ENCODE measurements at places on chromosomes 7 and 10. TPM values are rescaled to one million over a fixed set of nuclear protein-coding genes. Genes with fewer than 3 reads are reported as not detected.

GRCh38 chr7:49866076-49866735 is 92.8 kb downstream of the VWC2 start:
- peak; percentile 89 for DNase-seq

The KCNIP2 gene
- 0.44 TPM for total RNA-seq

The PTF1A gene
- not detected for total RNA-seq

GRCh38 chr7:85765698-85766298 is 578.9 kb upstream of the SEMA3D start:
- DNase-seq, result no peak

The ACTL6B gene
- total RNA-seq, result not detected

The HECW1 gene
- not detected for total RNA-seq

The PDK4 gene
- total RNA-seq, result not detected

DNA sequence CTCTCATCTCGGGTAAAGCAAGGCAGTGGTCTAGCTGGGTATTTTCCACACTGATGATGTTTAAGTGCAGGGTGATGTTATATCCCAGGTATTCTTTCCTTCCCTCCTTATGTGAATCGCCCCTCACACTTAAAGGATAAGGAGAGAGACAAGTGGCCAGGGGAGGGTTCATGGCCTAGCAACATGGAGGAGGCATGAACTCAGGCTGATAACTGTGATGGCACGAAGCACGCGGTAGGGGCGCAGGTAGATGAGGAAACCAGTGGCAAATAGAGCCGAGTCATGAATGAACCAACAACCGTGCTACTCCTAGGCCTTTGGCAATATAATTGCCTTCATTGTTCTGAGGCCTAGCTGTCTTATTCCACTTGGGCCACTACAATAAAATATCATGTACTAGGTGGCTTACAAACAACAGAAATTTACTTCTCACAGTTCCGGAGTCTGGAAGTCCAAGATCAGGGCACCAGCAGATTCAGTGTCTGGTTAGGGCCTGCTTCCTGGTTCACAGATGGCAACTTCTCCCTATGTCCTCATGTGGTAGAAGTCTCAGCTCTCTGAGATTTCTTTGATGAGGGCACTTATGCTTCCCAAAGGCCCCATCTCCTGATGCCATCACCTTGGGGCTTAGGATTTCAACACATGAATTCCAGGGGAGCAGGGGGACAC is 56.0 kb upstream of the PIK3CG start:
- no peak for DNase-seq

The LZTS2 gene
- total RNA-seq, result 38.0 TPM

DNA sequence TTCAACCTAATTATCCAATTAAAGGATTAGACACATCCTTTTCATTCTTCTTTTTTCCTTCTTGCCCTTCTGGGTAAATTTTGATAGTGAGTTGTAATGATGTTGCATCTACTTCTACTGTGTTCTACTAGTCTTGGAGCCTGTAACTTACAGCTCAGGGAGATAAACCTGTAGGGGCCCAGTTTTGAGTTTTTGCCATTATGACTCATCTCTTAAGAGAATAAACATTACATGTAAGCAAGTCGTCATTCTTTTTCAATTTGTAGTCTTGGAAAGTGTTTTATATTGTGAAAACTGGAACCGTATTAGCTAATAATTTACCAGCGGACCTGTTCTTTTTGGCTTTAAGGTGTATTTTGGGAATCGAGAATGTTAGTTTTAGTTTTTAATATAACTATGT is 89.7 kb upstream of the RPA3 start:
- peak; percentile 25 for DNase-seq

The HIBADH gene
- 30.6 TPM for total RNA-seq

- peak; percentile 73 for DNase-seq
Observed at GRCh38 chr7:20269726-20270125, 52.5 kb upstream of the MACC1 start.

- no peak for DNase-seq
Observed at GRCh38 chr10:83926606-83927005, 212.7 kb upstream of the GHITM start.

DNA sequence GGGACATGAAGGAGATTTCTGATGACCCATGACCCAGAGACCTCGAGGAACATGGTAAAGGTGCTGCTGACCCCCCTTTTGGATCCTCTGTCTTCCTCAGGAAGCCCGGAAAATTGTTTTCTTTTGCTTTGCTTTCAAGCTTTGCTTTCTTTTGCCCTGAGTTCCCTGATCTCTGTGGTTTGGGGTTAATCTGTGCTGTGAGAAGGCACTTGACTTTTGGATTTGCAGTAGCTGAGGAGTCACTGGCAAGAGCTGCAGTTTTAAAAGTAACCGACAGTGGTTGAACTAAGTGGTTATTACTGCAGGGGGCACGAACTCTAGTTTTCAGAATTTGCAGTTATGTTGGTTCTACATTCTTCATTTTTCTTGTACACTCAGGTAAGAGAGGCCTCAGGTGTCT is 53.0 kb downstream of the PDZD8 start:
- no peak for DNase-seq

DNA sequence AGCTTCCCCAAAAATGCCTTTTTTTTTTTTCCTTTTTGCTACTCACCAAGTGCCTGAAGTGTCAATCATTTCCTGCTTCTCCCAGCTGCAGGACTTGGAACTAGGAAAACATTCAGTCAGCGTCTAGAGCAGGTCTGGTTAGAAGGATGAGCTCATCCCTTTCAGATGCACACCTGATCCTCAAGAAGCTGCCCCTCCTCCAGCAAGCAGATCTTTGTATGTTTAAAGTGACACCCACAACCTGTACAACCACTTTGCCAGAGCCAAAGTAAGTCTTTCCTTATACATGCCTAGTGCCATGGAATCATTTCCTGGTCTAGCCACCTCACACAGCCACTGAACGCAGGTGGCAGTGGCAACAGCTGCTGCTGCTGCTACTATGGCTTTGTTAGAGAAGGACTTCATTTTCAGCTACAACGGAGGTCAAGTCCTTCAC is 10.4 kb upstream of the USP54 start:
- peak; percentile 98 for DNase-seq

DNA sequence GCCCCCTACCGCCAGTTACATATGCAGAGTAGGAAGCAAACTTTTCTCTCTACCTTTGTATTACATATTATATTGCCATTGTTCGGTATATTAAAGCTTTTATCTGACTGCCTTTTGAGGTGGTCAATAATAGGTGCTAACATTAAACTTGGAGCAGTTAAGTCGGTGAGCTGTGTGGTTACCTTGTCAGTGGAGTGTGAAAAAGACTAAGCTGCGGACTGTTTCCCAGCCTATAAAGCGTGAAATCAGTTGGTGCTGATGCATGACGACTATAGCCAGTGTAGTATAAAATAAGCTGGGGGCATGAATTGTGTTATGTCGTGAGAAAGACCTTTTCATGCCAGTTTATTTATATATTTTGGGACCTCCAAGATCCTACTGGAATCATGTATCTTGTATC is 33.7 kb downstream of the R3HCC1L start:
- DNase-seq, result no peak

The PALD1 gene
- total RNA-seq, result 0.07 TPM

DNA sequence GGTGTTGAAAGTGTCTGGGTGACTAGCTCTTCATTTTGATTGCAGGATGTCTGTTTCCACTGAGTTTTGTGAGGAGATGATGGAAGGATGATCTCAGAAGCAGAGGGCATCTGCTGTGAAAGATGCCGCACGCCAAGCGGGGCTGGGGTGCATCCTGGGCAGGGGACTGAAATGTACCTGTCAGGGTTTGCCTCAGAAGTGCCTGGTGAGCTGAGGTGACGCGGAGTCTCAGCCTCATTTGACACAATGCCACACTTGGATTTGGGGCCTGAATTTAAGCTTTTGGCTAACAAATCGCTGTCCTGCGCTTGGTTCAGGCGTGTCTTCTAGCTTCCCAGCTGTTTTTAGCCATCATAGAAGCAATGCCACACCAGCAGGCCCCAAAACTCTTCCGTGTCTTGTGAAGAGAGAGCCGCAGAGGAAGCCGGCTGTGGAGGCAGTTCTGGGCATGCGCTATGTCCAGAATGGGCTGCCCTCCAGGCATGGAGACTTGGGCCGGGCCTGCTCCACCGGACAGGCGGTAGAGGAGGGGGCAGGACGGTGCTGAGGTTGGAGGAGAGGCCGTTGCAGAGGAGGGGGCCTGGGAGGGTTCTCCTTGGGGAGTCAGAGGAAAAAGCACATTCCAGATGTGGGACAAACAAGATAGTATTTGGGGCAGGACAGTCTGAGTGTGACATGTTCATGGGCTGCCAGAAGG is 31.2 kb downstream of the WDR86 start:
- no peak for DNase-seq

GRCh38 chr10:18294633-18295032 is 154.4 kb downstream of the CACNB2 start:
- no peak for DNase-seq

DNA sequence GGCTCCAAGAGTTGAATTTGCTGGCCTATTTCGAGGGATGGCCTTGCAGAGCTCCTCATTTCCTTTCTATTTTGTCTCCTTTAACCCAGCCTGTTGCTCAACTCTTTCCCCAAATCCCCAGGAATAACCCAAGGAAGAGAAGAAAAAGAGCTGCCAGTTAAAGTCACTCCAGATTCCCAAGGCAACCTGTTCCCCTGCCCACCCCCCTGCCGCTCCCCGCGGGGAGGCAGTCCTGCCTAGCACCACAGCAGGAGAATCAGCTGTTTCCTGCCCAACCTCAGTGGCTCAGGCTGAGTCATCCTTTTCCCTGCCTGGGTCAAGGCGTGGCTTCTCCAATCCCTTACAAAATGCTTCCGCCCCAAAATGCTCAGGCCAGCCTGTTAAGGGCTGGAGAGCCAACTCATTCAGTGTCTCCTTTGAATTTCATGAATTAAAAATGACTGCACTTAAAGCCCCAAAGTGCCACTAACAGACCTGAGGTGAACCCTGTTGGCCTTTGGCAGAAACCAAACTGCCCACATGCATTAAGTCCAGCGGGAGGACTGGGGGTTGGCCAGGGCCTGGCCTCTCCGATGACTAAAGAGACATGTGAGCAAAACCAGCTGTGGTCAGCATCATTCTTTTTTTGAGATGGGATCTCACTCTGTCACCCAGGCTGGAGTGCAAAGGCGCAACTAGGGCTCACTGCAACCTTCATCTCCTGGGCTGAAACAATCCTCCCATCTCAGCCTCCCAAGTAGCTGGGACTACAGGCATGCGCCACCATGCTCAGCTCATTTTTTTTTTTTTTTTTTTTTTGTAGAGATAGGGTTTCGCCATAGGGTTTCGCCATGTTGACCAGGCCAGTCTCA is 83.2 kb upstream of the KIF5B start:
- peak; percentile 95 for DNase-seq

DNA sequence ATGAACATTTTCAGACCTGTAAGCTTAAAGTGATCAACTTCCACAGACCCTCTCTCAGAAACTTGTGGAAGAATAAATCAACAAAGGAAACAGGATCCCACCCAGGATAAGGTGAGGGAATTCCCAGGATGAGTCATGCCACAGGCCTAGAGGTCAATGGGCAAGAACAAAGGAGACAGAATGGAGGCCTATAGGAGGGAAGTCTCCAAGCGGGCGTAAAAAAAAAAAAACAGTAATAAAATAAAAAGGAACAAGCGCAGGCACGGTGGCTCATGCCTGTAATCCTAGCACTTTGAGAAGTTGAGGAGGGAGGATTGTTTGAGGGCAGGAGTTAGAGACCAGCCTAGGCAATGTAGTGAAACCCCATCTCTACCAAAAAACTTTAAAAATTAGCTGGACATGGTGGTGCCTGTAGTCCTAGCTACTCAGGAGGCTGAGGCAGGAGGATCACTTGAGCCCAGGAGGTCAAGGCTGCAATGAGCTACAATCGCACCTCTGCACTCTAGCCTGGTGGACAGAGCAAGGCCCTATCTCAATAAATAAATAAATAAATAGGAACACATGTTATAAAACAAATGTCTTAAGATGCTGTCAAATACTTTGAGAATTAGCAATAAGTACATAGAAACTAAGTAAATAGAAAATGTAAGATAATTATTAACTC is 8.4 kb downstream of the SORBS1 start:
- DNase-seq, result peak; percentile 4

The KIF11 gene
- 34.1 TPM for total RNA-seq

DNA sequence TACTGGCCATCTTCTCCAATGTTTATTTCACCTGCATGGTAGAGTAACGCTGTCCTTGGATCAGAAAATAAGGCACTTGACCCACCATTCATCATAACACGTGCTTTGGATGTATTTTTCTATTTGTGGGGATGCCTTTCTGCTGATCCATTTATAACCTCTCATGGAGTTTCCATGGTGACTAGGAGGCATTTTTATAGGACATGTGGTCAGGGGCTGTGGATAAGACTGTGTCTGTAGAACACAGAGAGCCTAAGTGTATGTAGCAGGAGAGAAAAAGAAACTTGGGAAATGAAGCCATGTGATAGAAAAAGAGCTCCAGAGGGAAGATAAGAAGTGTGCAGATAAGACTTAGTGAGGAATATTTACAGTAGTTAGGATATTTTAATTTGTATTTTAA is 184.2 kb downstream of the POU6F2 start:
- no peak for DNase-seq

DNA sequence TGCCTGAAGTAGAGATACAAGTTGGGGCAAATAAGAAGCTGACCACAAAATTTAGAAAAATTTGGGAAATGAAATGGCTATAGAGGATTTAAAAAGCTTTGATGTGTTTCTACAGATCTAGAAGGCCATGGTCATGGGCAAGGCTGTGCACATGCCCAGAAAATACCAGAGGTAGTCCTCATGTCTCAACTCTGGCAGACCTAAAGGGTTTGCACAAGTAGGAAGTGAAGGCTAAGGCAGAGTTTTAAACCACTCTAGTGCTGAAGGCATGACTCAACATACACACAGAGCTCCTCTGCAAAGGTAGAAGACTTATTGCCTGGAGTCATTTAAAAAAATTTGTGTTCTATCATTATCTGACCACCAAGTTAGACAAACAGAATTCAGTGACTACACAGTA is 364.6 kb downstream of the CCSER2 start:
- peak; percentile 55 for DNase-seq

DNA sequence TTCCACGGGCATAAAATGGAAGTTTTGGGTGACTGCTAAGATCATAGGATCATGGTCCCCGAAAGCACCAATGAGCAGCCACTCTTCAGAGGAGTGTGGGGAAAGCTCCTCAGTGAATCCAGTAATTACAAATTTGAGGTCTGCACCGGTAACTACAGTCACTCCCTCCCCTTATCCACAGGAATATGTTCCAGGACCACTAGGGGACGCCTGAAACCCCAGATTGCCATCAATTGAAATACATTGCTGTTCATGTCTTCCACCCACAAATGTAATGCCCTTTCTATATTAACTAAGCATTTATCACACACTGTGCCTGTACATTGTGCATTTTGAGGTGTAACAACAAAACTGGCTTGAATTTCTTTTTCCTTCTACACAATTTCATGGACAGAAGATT is 447.9 kb upstream of the PFKP start:
- DNase-seq, result no peak

- DNase-seq, result no peak
Observed at GRCh38 chr10:132166216-132166950, 20.4 kb upstream of the DPYSL4 start.

The CTNNA3 gene
- 0.07 TPM for total RNA-seq

GRCh38 chr7:1883031-1883761 is 213.1 kb downstream of the ELFN1 start:
- peak; percentile 84 for DNase-seq

GRCh38 chr10:65818990-65819389 is 1106.8 kb upstream of the LRRTM3 start:
- no peak for DNase-seq

Data from foreskin keratinocyte (primary cell).